Activated T-helper 1 cell treated with anti-CD3 and anti-CD28 coated beads, Interleukin-2, amount 50 U/mL, for 16 hours (primary cell): ENCODE measurements at places on chromosomes 3 and 15.

DNA sequence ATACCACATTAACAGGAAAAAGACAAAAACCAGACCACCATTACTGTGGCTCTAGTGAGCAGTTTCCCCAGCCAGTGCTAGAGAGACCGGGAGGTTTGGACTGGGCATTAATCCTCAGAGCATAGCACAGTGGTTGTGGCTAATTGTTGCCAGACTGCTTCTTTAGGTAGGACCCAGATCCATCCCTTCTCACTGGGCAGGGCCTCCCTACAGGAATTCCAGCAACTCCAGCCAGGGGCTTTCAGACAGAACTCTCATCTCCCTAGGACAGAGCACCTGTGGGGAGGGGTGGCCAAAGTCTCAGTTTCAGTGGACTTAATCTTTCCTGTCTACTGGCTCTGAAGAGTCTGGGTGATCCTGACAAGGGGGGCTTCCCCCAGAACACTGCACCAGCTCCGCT lies 759.6 kb downstream of the SQOR start:
- DNase-seq = no peak

DNA sequence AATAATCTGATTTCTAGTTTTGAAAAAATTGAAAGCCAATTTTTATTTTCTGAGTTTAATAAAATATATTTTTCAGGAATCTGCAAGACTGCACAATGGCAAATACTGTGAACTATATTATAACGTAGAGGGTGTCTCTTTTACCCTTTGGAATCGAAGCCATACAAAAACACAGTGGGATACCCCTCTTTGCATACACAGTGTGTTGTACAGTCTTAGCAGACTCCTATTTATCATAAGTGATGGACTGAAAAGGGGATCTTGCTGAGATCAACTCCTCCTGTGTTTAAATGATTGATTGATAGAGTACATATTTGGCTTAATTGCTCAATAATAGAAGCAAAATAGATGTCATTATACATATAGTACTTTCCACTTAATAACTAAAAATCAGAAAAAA lies 981.2 kb downstream of the NSUN3 start:
- no peak for DNase-seq

DNA sequence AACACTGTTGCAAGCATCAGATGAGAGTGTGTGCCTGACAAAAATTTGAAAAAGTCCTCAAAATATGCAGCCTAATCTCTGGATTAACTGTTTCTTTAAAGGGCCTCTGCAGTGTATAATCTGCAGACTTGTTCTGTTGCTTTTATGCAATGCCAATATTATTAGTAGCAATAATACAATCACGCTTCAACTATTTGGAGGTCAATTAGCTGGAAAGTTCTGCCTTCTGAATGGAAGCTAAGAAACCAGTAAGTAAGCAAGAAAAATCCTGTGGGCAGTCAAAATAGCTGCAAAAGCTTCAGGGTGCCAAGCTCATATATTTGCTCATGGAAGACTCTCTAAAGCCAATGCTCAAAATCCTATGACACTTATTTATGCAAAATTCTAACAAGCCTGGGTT lies 153.2 kb upstream of the NR2F2 start:
- no peak for DNase-seq

DNA sequence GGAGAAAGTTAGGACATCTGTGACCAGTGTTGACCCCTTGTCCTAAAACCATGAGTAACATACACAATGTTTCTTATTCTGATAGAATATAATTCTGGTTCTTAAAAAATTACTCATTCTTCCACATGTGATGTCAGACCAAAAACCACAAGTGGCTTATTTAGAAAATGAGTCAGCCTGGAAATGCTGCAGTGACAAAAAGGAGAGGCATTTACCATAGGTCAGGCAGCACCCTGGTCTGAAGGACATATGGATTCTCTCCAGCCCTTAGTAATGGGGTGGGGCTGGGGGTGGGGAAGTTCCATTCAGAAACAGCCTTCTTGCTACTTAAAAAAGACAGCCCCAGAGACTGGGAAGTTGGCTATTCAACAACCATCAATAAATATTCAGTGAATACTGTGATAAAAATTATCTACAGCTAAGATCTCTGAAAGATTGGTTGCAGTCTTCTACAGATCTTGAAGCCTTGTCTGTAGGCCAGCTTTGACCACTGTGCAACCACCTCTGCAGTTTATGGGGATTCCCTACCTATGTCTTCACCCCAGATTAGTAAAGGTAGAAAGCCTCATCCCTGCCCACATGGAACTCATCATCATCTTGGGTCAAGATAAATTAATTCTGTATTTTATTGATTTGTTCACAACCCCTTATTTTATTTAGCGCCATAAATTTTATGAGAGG lies 34.9 kb upstream of the TIMP4 start:
- DNase-seq = no peak

DNA sequence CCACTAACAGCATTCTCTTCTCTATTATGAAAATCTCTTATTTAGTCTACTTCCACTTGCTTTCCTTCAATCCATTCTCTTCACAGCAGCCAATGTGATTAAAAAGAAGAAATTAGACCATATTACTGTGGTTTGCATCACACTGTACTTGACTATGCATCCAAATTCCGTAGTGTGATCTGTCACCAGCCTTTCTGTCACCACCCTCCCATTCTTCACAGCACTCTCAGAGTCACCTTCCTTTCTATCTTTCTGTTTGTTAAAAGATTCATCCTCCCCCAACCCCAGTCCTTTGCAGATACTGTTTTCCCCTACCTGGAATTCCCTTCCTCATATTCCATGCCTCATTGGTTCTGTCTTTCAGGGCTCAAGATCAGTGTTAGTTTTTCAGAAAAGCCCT lies 55.0 kb upstream of the ABHD10 start:
- DNase-seq = no peak

DNA sequence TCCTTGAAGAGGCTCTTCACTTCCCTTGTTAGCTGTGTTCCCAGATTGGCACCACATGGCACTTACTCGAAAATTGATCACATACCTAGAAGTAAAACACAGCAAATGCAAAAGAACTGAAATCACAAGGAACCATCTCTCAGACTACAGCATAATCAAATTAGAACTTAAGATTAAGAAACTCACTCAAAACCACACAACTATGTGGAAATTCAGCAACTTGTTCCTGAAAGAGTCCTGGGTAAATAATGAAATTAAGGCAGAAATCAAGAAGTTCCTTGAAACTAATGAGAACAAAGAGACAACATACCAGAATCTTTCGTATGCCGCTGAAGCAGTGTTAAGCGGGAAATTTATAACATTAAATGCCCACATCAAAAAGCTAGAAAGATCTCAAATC lies 566.3 kb upstream of the TGFBR2 start:
- no peak for DNase-seq

DNA sequence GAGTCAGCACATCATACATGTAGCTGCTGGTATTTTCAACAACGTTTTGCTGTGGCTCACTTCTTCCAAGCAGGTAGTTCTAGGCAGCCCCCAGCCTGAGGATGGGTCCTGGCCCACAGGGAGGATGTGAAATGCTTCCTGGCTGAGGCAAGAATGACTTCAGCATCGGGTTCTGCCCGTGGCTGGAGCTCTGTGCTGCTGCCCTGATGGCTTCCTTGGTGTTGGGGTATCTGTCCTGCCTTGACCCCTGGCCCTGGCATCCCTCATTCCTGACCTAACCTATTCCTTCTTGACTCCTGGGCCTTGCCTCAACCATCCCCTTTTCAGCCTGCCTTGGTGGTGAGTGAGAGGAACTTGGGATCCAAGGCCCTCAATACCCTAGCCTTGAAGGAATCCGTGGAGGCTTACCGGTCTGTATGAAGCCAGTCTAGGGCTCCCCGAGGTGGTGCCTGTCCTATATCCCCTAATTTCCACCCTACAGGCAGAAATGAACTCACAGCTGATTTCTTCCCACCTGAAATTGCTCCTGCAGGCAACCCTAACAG lies 300.6 kb downstream of the TLE3 start:
- no peak for DNase-seq

- DNase-seq = no peak
Observed at GRCh38 chr3:5312290-5312689, 124.8 kb downstream of the EDEM1 start.

GRCh38 chr3:128497305-128498126 lies 4.5 kb upstream of the GATA2 start:
- peak; percentile 57 for DNase-seq

DNA sequence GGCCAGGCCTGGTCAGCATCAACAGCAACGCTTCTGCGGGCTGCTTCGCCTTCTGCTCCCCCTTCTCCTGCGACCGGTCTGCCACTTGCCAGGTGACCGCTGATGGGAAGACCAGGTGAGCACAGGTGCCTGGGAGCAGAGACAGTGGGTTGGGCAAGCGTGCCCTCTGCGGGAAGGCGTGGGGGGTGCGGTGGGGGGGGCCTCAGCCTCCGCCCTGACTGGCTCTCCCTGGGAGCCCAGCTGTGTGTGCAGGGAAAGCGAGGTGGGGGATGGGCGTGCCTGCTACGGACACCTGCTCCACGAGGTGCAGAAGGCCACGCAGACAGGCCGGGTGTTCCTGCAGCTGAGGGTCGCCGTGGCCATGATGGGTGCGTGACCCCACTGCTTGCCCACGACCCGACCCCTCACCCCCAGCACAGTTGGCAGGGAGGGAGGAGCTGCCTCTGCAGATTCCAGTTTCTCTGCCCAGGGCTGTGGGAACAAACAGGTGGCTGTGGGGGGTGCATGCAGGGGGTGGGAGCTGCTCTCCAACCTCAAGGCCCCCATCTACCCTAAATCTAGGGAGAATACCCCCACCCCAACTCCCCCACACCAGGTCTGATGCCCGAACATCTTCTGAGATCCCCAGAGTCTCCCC lies 8.8 kb downstream of the STAB1 start:
- DNase-seq = no peak

DNA sequence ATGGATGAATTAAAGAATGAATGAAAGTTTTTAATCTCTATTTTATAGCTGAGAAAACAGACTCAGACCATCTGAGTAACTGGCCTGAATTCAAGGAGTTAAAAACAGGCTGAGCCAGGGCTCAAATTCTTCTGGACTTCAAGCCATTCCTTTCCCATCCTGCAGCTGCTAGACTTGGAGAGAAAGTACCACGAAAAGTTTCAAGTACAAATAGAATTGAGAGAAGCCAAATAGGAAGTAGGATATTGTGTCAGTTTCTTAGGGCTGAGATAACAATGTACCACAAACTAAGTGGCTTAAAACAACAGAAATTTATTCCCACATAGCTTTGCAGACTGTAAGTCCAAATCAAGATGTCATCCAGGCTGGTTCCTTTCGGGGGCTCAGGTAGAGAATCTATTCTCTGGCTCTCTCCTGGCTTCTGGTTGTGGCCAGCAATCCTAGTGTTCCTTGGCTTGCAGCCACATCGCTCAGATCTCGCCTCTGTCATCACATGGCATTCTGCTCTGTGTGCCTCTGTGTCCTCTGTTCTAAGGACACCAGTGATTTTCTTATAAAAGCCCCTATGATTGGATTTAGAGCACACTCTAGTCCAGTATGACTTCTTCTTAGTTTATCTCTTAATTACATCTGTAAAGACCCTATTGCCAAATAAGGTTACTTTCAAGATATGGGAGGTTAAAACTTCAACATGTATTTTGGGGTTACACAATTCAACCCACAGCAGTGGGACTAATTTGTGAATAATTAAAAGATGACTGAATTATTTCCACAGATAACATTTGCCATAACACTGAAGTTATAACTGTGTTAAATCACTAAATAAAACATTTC lies 25.7 kb upstream of the GOLIM4 start:
- no peak for DNase-seq

GRCh38 chr15:96217983-96218382 lies 112.5 kb upstream of the NR2F2 start:
- no peak for DNase-seq

DNA sequence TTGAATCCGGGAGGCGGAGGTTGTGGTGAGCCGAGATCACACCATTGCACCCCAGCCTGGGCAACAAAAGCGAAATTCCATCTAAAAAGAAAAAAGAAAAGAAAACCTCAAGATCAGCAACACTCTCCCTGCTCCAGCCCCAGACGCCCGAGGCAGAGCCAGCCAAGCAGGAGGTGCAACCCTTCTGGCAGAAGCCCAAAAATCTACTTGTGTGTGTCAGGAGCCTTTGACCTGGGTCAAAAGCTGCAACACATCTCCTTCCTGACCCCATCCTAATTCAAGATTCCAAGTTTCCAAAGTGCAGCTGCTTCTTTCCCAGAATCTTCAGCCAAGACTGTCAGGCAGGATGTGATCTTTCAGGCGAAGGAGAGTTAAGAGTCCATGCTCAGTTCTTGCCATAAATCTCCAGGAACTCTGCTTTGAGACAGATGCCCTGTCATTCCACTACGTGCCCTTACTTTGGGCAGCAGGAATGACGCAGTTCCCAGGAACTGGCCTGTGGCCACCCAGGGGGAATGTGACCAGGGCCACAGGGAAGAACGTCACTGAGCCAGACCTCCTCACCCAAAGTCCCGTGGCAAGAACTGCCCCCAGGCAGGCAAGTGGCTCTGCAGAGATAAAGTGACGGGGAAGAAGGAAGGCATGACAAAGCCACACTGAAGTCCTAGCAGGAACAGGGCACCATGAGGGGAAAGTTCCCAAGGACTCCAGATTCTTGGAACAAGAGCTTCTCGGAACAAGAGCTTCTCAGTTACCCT lies 39.4 kb downstream of the SH3BP5 start:
- no peak for DNase-seq

DNA sequence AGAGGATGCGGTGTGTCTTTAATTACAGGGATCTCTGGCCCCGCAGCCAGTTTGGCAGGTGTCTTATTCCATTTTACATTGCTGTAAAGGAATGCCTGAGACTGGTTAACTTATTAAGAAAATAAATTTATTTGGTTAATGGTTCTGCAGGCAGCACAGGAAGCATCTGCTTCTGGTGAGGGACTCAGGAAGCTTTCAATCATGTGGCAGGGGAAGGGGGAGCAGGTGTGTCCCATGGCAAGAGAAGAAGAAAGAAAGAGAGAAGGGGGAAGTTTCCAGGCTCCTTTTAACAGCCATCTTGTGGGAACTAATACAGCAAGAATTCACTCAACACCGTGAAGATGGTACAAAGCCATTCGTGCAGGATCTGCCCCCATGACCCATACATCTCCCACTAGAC lies 128.0 kb upstream of the CRBN start:
- no peak for DNase-seq

GRCh38 chr3:52721002-52721729 lies 15.3 kb downstream of the SPCS1 start:
- DNase-seq = no peak

- no peak for DNase-seq
Observed at GRCh38 chr3:129014148-129014547, 13.0 kb downstream of the EFCC1 start.

- DNase-seq = no peak
Observed at GRCh38 chr3:160008961-160009360, 20.3 kb downstream of the IL12A start.

GRCh38 chr3:185087419-185087818 lies 65.4 kb downstream of the C3orf70 start:
- DNase-seq = no peak

DNA sequence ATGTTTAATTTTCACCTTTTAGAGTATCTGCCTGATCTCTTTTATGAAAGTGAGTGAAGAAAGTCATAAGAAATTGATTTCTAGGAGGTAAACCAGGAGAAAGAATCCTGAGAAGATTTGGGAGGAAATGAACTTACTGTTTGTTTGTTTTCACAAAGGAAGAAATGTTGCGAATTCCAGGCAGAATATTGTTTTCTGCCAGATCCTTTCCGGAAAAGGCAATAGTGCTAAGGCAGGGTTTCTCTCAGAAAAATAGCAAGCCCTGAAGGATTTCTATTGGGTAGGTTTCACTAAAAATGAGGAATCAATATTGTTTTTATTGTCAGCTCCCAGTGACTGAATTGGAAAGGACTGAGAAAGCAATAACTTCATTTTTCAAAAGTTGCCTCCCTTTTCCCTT lies 85.7 kb upstream of the TGFBR2 start:
- DNase-seq = no peak

- no peak for DNase-seq
Observed at GRCh38 chr3:18111796-18112232, 313.3 kb downstream of the SATB1 start.
